ENCODE measurements at places on chromosomes 3 and 15. TPM values are rescaled to one million over a fixed set of nuclear protein-coding genes. Genes with fewer than 3 reads are reported as not detected.

Gene PRSS50
- 2.0 TPM for polyA plus RNA-seq

Gene OR5K4
- not detected for polyA plus RNA-seq

DNA sequence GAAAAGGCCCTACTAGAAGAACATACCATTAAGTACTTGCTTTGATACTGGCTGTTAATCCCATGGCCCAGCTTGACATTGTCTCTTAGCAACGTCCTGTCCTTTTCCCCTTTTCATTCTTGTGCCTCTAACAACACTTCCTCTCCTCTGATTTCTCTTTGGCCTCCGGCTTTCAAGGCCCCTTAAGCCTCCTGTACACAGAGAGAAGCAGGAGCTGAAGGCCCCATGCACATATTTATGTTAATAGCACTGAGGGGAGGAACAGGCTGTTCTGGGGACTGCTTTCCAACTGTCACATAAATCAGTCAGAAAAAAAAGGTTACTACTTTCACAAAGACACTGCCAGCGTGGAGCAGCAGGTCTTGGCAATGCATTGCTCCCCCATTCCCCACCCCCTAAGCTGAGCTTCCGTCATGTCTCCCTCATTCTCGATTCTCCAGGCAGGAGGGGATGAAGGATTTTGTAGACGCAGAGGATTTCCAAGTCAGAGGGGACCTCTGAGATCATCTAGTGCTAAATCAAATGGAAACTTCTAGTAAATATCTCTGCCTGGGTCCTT lies 257.4 kb upstream of the ADAMTS9 start:
- peak; percentile 64 for DNase-seq

DNA sequence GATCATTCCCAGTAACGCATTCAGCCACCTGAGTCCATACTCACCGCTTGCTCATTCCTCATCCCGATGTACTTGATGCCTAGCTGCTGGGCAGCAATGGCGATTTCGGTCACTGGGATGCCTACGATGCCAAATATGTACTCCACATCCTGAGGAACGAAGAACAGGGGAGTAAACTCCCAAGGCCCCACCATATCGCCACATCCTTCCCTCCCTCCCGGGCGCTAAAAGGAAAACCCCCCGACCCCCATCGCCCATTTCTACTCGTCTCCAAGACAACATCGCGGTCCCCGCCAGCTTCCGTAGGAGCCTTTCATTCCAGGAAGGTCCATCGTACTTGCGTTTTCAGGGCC lies 347 bp downstream of the HACL1 start:
- DNase-seq: no peak

DNA sequence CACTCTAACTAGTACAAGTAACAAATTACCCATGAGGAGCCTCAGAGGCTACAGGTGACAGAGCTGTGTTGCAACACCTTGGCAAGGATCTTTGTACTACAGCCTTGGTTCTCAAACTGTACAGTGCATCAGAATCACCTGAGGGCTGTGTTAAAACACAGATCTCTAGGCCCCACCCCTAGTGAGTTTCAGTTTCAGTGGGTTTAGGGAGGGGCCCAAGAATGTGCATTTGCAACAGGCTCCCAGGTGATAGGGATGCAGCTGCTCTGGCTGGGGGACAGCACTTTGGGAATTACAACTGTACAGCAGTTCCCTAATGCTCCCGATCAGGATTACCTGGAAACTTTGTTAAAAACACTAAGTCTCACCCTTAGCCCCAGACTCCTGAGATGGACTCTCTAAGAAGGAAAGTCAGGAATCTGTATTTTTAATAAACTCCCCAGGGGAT lies 66.1 kb upstream of the NR2F2 start:
- DNase-seq: no peak

DNA sequence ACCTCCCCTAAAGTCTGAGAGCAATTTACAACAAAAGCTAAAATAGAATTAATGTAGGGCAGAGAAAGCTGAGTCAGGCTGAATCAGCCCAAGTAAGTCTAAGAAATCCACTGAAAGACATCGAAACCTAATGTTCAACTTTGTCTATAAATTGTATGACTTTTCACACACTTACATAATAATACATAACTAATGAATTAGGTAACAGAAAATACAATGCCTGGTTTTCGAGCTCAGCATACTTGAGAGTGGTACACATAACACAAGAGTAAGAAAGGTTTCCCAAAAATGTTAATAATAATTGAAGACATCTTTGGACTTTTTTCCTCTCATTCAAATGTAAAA lies 55.3 kb upstream of the VGLL4 start:
- DNase-seq: no peak

DNA sequence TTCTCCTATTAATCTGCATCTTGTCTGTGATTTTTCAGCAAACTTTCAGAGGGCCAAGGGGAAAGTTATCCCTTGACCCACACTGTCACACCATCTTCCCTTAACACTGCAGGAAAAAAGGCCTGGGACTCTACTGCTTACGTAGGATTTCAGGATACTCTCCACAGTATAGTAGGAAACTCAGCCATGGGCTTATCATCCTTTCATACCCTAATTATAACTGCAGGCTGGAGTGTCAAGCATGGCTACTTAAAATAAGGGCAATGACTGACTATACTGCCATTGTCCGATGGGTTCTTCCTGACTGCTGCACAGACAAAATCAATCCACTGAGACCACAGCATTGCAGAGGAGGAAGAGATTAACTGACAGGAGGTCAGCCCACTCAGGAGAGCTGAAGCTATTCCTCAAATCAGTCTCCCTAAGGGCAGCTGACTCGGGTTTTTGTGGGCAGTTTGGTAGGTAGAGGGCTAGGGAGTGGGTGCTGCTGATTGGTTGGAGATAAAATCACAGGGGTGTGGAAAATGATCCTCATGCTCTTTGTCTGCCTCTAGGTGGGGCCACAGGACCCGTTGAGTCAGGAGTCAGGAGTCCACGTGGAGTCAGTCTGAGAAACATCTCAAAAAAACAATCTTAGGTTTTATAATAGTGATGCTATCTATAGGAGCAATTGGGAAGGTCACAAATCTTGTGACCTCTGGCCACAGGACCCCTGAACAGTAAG lies 118.2 kb upstream of the STRIT1 start:
- no peak for DNase-seq

- DNase-seq: no peak
Measured at GRCh38 chr3:79604681-79605080, 163.1 kb downstream of the ROBO1 start.

GRCh38 chr15:60254416-60254815 lies 143.4 kb downstream of the ANXA2 start:
- no peak for DNase-seq

DNA sequence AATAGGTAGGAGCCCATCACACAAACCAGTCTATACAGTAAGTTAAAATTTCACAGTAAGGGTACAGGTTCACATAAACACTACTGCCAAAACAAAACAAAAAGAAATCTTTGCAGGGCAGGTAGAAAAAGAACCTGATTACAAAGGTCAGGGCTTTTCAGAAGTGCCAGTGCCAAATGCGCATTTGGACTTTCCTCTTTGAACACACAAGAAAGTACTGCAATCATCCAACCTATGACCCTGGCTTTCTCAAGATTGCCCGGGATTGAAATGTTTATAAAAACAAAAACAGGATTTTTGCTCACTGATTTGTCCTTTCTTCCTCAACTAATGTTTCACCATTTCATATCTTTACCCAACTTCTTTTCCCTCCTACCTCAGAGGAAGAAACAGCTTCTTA lies 47.4 kb downstream of the CBLB start:
- no peak for DNase-seq

DNA sequence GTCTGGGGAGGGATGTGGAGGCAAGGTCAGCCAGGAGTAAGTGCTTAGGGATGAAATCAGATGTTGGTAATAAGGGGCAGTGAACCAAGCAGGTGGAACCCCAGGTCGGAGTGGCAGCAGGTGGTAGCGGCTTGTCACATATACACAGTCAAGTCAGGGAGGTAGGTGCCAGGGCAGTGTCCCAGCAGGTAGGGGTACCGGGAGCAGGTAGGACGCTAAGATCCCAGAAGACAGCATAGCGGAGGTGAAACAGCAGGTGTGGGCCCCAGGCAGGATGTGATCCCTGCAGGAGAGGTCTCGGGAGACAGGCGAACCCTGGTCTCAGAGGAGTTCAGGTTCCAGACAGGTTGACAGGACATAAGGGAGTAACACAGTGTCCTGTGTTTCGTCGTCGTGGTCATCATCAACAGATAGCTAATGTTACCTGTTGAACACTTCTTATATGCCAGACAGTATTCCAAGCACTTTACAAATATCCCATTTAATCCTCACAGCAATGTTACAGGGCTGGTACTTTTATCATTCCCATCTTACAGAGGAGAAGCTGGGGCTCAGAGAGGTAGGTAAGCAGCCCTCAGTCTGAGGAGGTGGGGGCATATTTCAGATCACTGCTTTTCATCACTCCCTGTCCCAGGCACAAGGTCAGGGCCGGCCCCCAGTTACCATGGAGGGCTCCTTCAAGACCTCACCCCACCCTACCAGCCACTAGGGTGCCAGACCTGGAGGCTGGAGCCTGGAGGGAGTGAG lies 241.6 kb downstream of the UACA start:
- DNase-seq: no peak

- peak; percentile 36 for DNase-seq
Measured at GRCh38 chr3:44554626-44555592, at the start of gene ZKSCAN7. ZKSCAN7 (plus strand) TSS chr3:44555193; CDS start chr3:44557048, 1,855 bp downstream.

DNA sequence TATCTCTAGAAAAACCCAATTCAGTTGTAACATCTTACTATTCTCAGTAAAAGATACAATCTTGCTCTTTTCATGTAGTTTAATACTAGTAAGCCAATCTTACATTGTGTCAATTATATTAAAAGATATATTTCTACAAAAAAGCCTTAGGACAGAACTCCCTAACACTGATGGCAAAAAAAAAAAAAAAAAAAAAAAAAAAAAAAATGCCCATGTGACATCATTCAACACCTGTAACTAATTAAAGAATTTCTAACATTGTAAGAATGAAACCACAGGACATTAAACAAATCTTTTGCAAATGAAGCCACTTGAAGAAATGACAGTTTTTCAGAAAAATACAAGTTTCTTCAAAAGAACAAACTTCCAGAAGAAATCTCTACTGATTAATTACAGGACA lies 119.8 kb downstream of the SUCLG2 start:
- DNase-seq: no peak

GRCh38 chr3:66383023-66383422 lies 117.8 kb downstream of the LRIG1 start:
- DNase-seq: no peak

- no peak for DNase-seq
Measured at GRCh38 chr15:26866298-26867199, at the start of gene GABRA5. GABRA5 (plus strand) TSS chr15:26867062; CDS start chr15:26869249, 2,187 bp downstream.

- DNase-seq: no peak
Measured at GRCh38 chr15:30985081-30985531, 6.3 kb downstream of the MTMR10 start.

DNA sequence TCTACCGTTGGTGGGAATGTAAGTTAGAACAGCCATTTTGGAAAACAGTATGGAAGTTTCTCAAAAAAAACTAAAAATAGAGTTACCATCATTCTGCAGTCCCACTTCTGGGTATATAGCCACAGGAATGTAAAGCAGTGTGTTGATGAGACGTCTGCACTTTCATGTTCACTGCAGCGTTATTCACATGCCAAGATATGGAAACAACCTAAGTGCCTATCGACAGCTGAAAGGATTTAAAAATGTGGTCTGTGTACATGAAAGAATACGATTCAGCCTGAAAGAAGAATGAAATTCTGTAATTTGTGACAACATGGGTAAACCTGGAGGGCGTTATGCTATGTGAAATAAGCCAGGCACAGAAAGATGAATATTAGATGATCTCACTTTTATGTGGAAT lies 157.7 kb downstream of the THSD4 start:
- no peak for DNase-seq

DNA sequence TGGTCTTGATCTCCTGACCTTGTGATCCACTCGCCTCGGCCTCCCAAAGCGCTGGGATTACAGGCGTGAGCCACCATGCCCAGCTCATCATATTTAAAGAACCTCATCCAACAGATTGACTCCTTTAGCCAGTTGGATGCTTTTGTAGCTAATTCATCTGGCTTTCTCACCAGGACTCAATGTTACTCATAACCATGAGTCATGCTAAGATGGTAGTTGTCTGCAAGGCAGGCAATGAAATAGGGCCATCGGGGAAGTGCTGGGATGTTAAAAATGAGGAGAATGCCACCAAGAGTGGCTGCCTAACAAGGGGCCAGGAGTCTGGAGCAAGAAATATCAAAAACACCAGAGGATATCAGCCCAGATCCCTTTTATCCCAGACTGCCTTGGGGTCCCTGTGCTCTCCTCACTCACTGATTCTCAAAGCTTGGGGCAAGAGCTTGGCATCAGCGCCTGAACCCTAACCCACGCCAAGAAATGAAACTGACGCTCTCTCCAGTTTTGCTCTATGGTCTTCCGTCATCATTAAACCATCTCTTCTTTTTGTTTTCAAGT lies 7.4 kb upstream of the PCOLCE2 start:
- no peak for DNase-seq

- DNase-seq: no peak
Measured at GRCh38 chr3:72411126-72411525, 437.1 kb downstream of the SHQ1 start.
